Left renal pelvis (tissue), 4 donors: ENCODE measurements at places on chromosomes 1 and 21.

GRCh38 chr1:206702260-206702659, 17.6 kb downstream of the MAPKAPK2 start:
- DNase-seq = no peak

- DNase-seq = no peak
These were observed 182.7 kb downstream of the GRIK3 start for GRCh38 chr1:36851595-36851994.

- DNase-seq = no peak
These were observed 208.8 kb upstream of the RAB4A start for GRCh38 chr1:229062135-229062534.

DNA sequence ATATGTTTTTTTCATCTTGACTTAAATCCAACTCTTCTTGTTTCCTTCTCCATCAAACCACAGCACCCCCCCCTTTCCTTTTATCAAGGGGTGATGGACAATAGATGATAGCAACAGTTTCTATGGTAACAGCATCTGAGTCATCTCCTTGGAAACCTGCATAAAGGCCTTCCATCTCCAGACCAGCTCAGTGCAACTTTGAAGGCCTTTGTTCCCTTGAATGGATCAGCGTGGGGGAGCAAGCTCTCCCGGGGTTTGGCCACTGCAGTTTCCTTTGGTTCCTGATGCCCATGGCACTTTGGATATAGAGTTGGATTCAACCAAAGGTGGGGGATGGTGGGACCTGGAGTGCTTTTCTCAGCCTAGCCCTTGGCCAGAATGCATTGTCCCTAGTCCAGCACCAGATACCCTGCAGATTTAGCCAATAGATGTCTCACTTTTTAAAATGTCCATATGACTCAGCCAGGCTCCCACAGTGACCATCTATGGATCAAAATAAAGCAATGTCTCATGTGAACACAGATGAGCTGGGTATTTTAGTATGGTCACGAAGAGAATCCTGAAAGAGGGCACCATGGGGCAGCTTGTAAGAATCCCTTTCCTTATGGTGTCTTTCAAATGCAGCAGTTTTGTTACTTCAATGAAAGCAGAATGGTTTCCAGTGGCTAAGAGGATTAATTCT, 127.7 kb downstream of the SPATA46 start:
- no peak for DNase-seq

GRCh38 chr1:160103658-160104408, 5.4 kb upstream of the IGSF8 start:
- no peak for DNase-seq
